Hindlimb muscle (tissue), 1 donor: ENCODE measurements at places on chromosomes 13 and 19. TPM values are rescaled to one million over a fixed set of nuclear protein-coding genes. Genes with fewer than 3 reads are reported as not detected.

The MISP gene
- polyA plus RNA-seq = 0.21 TPM

GRCh38 chr13:43776006-43776405 is 10.8 kb downstream of the ENOX1 start:
- DNase-seq = no peak

- DNase-seq = no peak
Measured at GRCh38 chr13:50587645-50588373, 255.7 kb downstream of the DLEU7 start.

- DNase-seq = no peak
Measured at GRCh38 chr19:1609103-1609396, 3.8 kb upstream of the UQCR11 start.

DNA sequence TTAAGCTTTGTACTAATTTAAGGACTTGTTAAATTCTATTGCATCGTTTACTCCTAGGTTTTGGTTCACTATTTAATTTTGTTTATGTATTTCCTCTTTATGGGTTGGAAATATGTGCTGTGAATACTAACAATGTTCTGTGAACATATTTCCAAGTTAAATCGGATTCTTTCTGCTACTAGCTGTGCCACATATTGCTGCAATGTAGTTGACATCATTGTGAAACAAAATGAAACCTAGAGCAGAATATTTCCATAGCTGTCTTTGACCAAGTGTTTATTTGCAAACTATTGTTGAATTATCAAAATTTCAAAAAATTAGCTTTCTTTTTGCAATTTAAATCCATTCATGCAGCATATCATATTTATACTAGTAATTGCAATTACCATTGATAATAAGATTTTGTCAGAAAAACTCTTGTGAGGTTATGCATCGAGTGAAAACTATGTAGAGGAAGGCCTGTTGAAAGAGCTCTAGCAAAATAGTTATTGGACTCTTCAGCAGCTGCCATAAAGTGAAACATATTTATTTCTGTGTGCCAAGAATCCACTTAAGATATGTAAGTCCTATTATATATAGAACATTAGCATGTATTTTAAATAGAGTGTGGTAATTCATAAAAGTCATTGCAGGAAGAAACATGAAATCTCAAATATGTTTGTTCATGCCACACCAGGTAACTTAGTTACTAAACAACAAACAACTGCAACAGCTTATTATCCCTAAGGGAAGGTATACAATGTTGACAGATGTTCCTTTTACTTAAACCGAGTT is 575.1 kb downstream of the SLITRK6 start:
- peak; percentile 27 for DNase-seq
